ENCODE measurements at places on chromosomes 5 and 9. TPM values are rescaled to one million over a fixed set of nuclear protein-coding genes. Genes with fewer than 3 reads are reported as not detected.
A peak's percentile ranks its signal among the peaks of the same experiment; 100 is the strongest.

DNA sequence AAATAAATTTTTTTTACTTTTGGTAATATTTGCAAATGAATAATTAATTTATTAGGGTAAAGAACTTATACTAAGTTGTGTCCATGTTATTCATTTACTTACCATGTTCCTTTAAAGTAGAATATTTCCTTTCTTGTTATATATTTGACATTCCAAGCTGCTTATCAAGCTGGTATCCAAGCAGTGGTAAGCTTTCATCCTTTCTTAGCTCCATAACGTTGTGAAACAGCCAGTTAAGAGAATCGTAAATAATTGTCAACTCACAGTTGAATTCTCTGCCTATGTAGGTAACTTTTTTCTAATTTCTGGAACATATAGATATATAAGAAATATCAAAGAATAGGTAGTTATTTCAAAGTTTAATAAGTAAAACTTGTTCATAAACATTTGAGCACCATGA, 36.4 kb downstream of the SLC30A5 start:
- ATAC-seq = no peak

DNA sequence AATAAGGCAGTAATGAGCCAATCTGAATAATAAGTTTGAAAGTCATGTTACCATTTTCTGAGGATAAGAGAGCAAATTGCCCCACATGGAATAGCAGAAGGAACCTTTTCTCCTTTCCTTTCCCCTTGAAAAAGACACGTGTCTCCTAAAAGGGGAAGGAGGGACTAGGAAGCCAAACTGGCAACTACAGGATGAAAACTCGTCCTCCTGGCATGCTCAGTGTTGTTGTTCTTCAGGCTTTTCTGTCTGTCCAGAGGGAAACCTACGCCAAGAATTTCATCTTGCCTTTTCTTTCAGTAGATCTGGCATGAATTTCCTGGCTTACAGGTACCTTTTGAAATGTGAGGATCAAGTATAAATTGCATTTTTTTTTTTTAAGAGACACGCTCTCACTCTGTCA, 355.9 kb upstream of the TLE4 start:
- no peak for ATAC-seq

DNA sequence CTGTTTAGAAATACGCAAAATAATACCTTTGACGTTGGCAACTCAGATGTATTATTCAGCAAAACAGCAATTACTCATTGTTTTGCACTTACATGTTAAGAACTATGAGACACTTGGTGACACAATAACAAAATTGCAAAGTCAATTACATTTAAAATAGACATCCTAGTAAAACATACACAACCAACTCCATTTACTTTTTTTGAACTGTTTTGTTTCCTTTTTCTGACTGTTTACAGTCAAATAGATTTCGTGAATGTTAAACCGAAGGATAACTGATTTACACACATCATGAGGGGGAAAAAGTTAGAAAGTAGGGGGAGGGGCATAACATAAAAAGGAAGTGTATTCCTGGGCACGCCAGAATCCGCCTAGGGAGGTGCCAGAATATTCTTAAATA, 220.1 kb downstream of the MEF2C start:
- no peak for ATAC-seq

DNA sequence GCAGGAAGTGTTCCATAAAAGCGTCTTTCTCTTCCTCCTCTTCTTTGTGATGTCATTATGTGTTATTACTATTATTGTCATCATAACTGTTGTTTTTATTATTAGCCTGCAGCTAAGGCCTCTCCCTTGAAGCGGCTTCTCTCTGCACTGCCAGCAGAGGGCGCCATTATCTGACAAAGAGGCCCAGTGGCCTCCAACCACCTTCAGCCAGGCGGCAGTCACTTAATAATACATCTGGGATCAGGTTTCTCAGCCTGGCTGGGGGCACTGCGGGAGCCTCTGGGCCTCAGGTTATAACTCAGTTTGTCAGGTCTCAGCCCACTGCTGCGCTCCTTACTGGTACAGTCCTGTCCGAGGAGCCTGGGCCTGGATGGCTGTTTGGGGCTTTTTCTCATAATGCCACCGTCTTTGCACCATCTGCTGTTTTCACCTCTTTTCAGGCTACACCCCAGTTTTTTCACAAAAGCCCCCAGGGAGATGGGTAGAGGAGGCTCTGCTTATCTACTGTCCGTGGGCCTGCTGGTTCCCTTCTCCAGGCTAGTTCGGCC, 281.9 kb downstream of the NSG2 start:
- peak; percentile 37 for ATAC-seq

SLC25A48 gene
- total RNA-seq = not detected

DNA sequence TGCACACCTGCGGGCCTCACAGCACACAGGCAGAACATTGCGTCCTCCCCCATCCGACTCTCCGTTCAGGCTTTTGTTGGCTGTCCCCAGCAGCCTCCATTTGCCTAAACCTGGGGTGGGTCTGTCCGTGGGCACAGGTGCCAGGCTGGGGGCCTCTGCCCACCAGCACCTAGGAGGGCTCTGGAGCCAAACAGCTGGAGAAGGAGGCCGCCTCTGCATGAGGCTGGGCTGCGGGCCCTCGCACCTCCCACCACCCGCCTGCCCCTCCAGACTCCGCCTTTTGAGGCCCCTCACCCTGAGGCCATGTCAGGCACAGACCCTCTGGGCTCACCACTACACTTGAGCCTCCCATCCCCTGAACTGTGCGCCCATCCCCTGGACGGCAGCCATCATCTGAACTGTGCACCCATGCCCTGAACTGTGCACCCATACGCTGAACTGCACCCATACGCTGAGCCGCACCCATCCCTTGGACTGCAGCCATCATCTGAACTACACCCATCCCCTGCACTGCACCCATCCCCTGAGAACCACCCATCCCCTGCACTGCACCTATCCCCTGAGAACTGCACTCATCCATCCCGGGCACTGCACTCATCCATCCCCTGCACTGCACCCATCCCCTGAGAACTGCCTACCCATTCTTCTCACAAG, 98.0 kb upstream of the OTULINL start:
- no peak for ATAC-seq

MZB1 gene
- total RNA-seq = 55.2 TPM

DNA sequence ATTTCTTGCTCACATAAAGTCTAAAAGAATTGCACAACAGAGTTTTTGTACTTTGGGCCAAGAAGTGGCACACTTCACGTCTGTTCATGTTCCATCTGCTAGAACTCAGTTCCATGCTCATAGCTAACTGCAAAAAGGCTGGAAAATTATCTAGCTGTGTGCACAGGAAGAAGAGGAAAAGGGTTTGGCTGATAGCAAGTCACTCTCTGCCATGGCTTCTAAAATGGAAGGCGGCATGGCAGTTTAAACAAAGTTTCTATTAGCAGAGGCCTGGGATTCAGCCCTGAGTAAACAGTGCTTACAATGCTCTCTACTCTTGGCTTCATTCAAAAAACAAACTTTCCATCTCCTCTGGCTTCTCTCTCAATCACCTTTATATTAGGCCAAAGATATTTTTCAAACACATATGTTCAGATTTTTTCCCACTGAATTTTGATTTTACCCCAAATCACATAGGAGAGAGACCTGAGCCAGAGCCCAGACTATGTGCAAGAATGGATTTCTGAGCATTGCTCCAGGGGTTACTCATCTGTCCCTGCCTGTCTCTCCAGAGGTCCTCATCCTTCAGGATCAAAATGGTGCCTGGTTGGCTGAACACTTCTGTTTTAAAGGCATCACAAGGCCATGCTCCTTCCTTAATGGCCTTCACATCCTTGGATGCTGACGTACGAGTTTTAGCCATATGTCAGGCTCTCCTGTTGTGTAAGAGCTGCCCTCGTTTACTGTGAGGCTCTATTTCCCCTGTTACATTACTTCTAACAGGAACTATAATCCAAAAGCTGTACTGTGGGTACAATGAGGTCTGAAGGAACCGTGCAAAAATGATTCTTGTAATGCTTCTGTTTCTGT, 226.6 kb downstream of the SAXO1 start:
- no peak for ATAC-seq

DNA sequence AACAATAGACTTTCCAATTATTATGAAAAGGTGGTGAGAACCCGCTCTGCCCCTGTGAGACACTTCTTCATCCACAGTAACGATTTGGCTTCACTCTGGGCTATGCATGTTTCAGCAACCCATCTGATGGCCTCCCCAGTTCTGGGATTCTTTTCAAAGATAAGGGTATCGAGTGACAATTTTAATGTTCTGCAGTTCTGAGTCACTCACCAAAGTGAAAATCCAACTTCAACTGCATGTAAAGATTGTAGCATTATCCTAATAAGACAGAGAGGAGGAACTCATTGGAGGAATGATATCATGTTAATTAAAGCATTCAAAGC, 1078.3 kb upstream of the SEMA6A start:
- no peak for ATAC-seq

Data from activated T-helper 17 cell treated with anti-CD3 and anti-CD28 coated beads, Interleukin-2, amount 50 U/mL, for 72 hours (primary cell).